ENCODE measurements at places on chromosomes 12 and 14. TPM values are rescaled to one million over a fixed set of nuclear protein-coding genes. Genes with fewer than 3 reads are reported as not detected.

POTEM gene
- total RNA-seq: not detected

- no peak for ATAC-seq
Observed at GRCh38 chr14:69351385-69351784, 46.7 kb downstream of the ERH start.

GRCh38 chr12:64452559-64453329, 824 bp downstream of the TBK1 start:
- no peak for ATAC-seq

LMNTD1 gene
- not detected for total RNA-seq

DNA sequence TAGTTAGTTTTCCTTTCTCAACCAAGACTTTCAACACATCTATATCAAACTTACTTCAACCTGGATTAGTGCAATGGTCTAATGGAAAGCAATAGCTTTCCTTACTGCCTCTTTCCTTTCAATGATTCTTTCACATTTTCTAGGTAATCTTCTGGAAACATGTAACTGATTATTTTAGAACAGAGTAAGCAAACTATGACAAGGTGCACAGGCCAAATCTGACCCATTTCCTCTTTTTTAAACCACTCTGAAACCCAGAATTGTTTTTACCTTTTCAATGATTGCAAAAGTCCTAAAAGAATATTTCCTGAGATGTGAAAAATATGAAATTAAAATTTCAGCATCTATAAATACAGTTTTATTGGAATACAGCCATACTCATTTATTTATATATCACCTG, 81.6 kb upstream of the TMTC2 start:
- no peak for ATAC-seq

GRCh38 chr12:65955452-65955851, 131.2 kb downstream of the HMGA2 start:
- ATAC-seq: no peak
